ENCODE measurements at places on chromosomes 7 and 10. TPM values are rescaled to one million over a fixed set of nuclear protein-coding genes. Genes with fewer than 3 reads are reported as not detected.
A peak's percentile ranks its signal among the peaks of the same experiment; 100 is the strongest.

DNA sequence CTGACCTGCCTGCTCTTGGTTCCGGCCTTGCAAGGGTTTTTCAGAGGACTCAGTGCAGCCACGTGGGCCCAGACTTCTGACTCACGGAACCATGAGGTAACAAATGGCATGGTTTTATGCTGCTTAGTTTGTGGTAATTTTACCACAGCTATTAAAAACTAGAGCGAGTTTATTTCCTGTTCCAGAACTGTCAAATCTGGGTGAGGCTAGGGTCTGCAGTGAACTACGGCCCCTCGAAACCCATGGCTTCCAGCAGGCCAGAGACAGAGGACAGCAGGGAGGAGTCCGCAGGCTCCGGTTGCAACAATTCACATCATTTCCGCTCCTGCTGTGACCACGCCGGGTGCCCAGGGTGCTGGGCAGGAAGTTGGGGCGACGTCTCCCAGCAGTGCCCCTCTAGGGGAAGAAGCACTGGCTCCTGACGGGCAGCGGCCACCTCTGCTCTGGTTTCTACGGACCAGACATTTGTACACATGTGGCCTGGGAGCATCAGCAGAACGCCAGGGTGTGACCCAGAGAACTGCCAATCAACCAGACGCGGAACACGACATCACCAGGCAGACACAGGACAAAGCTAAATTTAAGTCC is 74.8 kb downstream of the ADARB2 start:
- ATAC-seq = no peak

DNA sequence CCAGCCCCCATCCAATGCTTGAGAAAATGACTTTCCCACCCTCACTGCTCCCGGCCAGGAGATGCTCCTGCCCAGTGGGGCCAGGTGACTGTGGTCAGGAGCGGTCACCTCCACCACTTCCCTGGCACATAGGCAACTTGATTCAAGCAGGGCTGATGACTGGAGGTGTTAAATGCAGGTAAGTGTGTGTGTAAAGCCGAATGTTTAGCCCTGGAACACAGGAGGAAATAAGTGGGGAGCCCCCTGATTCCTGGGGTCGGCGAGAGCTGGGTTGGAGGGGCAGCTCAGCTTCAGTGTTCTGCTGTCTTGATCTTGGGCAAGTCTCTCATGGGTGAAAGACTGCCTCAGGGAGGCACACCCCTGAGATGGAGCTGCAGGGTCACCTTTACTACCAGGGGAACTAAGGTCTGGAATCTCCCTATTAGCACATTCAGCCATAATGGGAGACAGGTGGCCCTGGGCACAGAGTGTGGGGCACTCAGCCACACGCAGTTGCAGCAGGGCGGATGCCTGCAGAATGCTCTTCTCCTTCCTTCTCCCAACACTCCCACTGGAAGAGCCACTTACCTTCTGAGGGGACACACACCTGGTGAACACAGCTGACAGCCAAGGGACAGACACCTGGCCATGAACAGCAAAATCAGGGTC is 124.1 kb downstream of the PTPN20 start:
- ATAC-seq = no peak

- ATAC-seq = no peak
Observed at GRCh38 chr7:142611566-142612236, 137.6 kb upstream of the PRSS1 start.

Gene LANCL2
- total RNA-seq = 12.8 TPM

Gene GCK
- 0.31 TPM for total RNA-seq

DNA sequence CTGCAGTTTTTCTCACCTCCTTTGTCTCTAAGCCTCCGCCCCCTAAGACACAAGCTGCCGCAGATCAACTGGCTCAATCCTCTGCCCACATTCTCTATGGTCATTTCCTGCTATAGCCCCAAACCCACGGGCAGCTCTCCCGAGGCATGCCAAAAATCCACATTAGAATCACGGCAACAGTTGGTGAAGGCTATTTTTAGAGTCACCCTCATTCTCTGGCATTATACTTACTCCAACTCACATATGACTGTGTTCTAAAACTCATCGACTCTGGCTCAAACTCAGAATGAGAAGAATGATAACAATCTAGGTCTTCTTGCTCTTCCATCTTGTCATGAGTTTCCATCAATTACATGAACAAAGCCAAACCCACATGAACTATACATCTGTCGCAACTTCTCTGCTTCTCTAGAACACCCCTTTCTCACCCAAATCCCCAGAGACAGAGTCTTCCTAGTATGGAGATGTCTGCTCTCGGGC is 10.9 kb upstream of the KIAA1549 start:
- ATAC-seq = no peak

- no peak for ATAC-seq
Observed at GRCh38 chr10:112184379-112184778, 814 bp upstream of the GPAM start.

Gene TMEM168
- total RNA-seq = 30.8 TPM

- ATAC-seq = no peak
Observed at GRCh38 chr10:77228559-77228958, 409.0 kb downstream of the KCNMA1 start.

GRCh38 chr7:98728555-98728954 is 111.5 kb downstream of the NPTX2 start:
- no peak for ATAC-seq

Gene NUTM2B
- total RNA-seq = 0.92 TPM

GRCh38 chr10:22792161-22792560 is 77.8 kb upstream of the PIP4K2A start:
- no peak for ATAC-seq

- ATAC-seq = no peak
Observed at GRCh38 chr10:19847321-19847720, 31.1 kb downstream of the PLXDC2 start.

GRCh38 chr10:91034494-91035159 is 113.7 kb upstream of the ANKRD1 start:
- ATAC-seq = peak; percentile 65

DNA sequence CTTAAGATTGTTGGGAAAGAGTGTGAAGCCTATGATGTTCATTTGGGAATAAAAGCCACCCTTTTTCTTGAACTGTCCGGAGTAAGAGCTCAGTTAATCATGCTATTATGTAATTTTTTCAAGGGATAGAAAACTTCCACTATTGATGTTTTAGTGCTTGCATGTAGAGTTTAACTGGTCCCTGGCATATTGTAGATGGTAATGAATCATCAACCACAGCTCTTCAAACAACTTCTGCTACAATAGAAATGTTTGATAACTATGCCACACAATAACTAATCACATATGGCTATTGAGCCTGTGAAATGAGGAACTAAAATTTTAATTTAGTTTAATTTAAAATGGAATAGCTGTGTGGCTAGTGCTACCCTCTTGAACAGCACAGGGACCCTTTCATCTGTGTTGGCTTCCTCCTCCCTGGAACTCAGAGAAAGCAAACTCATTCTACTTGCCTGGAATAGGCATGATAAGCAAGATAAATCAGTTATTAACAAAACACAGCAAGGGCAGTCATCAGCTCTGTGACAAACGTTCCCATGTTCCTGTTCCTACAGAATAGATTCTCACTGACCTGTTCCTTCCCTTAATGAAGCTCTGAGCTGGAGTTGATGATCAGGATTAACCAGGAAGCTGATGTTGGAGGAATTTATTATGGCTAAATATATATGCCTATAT is 4.9 kb upstream of the SRI start:
- ATAC-seq = no peak

Gene MRC1
- total RNA-seq = 0.08 TPM

Gene PTF1A
- not detected for total RNA-seq

DNA sequence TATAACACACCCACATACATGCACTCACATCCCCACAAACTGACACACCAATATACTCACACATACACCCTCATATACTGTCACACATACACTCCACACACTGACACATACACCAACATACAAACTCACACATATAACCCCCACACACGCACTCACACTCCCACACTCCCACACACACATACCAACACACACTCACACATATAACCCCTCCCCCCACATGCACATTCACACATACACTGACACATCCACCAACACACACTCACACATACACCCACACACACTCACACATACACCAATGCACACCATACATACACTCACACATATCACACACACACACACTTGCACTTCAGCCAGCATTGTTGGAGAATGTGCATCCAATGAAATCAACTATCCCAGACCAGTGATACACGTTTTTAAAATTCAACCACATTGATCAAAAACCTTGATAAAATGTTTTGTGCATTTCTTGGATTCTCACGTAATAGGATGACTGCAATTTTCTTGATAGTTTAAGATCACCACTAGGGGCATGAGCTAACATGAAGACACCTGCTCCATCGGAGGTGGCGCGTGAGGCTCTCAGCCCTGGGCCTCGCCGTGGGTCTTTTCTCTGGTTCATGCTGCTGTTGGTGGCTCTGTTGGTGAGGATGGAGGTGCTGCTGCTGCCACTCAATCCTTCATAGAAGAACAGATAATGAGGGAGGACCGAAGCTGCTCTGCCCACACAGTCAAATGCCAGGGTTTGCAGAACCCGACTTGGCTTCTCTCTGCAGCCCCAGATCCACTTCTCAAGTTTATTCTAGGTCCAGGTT is 32.1 kb upstream of the CHST15 start:
- no peak for ATAC-seq

Gene ZC3HAV1L
- 1.0 TPM for total RNA-seq

Gene HMX3
- not detected for total RNA-seq

- ATAC-seq = no peak
Observed at GRCh38 chr7:55489552-55489951, 82.8 kb downstream of the VOPP1 start.

DNA sequence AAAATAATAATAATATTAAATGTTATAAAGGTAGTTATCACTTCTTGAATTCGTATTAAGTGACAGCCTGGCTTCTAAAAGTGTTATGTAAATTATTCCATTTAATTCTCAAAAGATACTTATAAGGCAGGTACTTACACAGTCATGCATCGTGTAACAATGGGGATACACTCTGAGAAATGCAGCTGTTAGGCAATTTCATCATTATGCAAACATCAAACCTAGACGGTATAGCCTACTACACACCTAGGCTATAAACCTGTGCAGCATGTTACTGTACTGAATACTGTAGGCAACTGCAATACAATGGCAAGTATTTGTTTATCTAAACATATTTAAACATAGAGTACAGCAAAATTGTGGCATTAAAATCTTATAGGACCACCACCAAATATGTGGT is 1.5 kb downstream of the IFIT1 start:
- ATAC-seq = no peak

GRCh38 chr10:52578871-52579405 is 193.6 kb downstream of the MBL2 start:
- ATAC-seq = no peak

Gene COL26A1
- total RNA-seq = 0.45 TPM

GRCh38 chr7:69696054-69696591 is 97.8 kb downstream of the AUTS2 start:
- peak; percentile 33 for ATAC-seq

DNA sequence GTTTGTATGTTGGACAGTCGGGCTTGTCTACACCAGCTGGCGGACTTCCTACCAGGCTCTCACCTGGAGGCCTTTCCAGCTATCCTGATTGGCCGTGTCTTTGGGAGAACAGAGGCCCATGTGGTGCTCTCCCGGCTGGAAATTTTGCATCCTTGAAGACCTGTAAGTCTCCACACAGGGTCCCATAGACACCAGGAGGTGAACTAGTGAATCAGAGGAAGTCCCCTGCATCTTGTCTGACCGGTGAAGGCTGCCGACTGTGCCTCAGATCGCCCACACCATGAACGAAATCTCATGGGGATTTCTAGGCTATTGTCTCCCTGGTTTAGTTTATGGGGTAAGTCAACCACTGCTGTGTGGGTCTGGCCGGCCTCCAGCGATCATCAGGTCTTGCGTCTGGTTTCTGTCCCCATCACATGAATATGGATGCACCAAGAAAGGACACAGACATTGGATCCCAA is 108.4 kb upstream of the LYZL2 start:
- ATAC-seq = no peak

GRCh38 chr7:5678295-5679047 is 103.0 kb downstream of the RNF216 start:
- peak; percentile 6 for ATAC-seq

All from motor neuron (in vitro differentiated cells).